Thoracic aorta (tissue), 2 donors: ENCODE measurements at places on chromosomes 6 and 20.

GRCh38 chr20:40207655-40208054 is 481.4 kb downstream of the MAFB start:
- no peak for DNase-seq

DNA sequence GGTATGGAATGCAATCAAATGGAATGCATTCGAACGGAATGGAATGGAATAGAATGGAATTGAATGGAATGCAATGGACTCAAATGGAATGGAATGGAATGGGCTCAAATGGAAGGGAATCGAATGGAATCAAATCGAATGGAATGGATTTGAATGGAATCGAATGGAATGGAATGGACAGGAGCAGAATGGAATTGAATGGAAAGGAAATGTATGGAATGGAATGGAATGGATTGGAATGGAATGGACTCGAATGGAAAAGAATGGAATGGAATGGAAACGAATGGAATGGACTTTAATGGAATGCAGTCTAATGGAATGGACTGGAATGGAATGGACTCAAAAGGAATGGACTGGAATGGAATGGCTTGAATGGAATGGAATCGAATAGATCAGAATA is 18.3 kb upstream of the DEFB115 start:
- no peak for DNase-seq

GRCh38 chr6:55968926-55969325 is 93.5 kb upstream of the BMP5 start:
- DNase-seq, result no peak

- no peak for DNase-seq
Measured at GRCh38 chr6:74073999-74074398, 378.0 kb downstream of the CD109 start.

DNA sequence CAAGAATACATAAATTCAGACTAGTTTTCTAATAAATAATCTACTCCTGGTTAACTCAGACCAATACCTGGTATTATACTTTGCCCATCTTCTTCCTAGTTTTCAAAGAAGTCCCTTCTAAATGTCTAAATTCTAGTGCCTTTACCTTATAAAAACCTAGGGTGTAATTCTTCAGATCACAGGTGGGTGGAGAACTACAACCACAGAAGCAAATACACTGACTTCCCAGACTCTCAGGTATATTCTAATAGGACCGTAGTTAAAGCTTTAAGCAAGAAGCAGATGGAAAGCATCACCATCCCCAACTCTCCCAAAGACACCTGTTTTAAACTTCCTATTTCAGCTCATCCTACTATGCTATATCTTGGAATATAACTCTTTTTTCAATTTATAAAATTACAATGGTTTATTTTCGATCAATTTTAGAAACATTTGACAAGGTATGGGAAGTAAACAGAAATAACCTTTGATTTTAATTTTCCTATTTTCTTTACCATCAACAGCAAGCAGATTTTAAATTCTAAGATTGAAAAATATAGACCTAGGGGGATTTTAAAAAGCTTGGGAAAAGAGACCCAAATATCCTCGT is 15.8 kb downstream of the MAN1A1 start:
- no peak for DNase-seq
